Putamen (tissue), 1 donor: ENCODE measurements at places on chromosomes 1 and 21.

DNA sequence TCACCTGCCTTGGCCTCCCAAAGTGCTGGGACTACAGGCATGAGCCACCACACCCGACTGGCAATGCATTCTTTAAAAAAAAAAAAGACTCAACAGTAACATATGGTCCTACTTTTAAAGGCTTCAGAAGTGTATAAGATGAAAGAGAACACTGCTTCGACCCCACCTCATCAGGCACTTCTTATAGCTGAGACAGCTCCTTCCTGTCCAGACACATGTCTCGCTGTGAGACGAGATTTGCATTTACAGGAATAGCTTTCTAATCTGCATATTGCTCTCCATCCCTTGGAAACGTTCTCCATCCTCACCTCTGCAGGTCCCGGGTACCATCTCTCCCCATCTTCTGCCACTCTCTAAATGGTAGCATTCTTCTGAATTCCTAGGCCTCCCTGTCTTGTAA lies 6.7 kb downstream of the AZIN2 start:
- no peak for DNase-seq

DNA sequence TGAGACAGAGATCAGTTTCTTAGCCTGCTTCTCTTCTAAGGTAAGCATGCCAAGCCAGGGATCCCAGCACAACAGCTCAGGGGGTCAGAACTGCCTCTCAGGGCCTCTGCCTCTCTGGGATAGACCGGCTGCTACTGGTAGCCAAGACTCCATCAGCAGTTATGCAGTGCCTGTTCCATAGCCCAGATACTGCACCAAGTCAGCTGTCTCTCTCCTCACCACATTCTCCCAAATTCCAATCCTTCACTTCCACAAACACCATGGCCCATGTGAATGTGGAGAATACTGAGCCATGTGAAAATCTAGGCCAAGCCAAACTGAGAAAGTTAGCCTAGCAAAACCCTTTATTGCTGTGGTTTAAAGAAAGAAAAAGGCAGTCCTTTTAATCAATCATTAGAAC lies 37.5 kb downstream of the CDC42BPA start:
- no peak for DNase-seq

DNA sequence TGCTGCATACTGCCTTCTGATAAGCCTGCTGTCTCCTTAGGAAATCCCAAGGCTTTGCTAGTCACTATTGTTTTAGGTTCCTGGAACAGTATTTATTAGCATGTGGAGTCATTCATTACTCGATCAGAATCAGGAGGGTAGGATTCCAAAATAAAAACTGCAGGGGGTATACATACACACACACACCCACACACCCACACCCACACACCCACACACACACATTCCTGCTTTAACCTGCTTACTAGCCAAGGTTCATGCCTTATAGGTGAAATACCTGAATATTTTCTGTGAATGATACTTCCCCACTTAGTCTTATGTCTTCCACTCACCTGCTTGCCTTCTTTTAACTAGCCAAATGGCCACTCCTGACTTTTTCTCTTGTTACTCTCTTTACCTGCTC lies 325.1 kb downstream of the ADGRL2 start:
- no peak for DNase-seq

- no peak for DNase-seq
Observed at GRCh38 chr1:179857009-179857408, 20.6 kb downstream of the TOR1AIP2 start.

- DNase-seq, result no peak
Observed at GRCh38 chr1:16267690-16268180, 30.8 kb upstream of the CPLANE2 start.

DNA sequence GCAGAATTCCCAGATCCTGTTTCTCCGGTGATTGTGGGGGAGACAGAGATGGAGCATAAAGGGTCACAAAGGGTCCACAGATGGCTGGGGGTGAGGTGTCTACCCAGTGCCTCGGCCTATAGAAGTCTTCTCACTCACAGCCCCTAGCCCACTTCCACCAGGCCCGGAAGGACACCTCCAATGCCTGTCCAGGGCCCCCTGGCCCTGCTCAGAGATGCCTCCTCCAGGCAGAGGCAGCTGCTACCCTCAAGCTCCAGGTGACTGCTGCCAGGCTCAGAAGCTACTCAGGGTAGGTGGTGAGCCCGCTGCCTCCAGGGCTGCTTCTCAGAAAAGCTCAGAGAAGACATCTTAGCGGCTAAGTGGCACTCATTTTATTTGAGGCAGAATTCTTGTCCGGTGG lies 22.0 kb upstream of the ZC3H12A start:
- no peak for DNase-seq

- DNase-seq, result no peak
Observed at GRCh38 chr1:226871636-226872327, 1.4 kb downstream of the PSEN2 start.

DNA sequence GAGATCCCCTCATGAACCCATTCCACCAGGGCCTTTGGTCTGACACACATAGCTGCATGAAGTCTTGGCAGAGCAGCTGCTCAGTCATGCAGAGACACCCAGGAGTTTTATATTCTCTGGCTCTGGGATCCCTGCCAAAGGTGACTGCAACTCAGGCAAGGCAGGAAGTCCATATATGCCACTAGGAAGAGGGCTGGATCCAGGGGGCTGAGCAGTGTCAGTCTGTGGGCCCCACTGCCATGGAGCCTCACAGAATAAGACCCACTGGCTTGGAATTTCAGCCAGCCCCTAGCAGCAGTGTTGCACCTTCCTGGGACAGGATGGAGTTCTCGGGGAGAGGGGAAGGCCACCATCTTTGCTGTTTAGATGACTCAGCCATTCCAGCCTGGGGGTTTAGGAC lies 199.7 kb downstream of the TBX15 start:
- DNase-seq, result no peak

DNA sequence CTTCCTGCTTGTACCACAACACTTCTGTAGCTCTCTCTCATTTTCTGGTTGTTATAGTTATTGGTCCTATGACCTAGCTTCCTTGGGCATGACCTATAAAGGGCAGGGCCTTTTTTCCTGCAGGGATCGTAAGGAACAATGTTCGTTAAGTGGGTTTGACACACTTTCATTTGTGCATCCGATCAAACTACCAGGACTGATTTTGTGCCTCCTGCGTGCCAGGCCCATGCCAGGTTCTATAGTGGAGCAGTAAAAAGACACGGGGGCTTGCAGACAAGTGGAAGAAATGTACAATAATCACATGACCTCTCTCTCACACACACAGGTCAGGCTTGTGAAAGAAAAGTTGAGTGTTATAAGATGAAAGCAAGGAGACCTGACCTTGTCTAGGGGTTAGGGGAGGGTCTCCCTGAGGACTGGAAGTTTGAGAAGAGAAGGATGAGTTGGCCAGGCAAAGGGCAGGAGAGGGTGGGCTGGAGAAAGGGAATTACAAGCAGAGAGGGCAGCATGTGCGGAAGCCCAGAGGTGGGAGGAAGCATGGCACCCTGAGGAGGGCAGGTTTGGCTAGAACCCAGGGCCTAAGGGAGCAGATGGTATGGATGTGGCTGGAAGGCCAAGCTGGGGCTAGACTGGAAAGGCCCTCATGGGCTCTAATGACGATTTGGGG lies 145.4 kb downstream of the GRIK3 start:
- DNase-seq, result no peak

- DNase-seq, result no peak
Observed at GRCh38 chr1:154879038-154879421, 8.9 kb upstream of the KCNN3 start.

- no peak for DNase-seq
Observed at GRCh38 chr1:57363643-57364042, 60.2 kb downstream of the DAB1 start.

DNA sequence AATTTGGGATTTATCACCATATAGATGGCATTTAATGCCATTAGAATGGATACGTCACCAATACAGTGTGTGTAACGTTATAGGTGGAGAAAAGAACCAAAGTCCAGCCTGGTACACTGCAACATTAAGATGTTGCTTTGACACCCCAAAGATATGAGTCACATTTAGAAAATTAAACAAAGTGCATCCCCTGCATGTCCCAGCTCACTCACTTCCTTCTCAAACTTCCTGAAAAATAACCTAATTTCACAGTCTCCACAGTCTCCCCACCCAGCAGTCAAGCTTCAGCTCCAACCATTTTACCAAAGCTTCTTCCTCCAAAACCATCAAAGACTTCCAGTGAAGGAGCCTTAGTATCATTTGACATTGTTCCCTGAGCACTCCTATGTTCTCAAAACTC lies 111.9 kb downstream of the OMA1 start:
- DNase-seq, result no peak

GRCh38 chr1:58883888-58884482 lies 100.1 kb upstream of the JUN start:
- DNase-seq, result no peak

GRCh38 chr1:153430561-153430960 lies 14.2 kb downstream of the S100A7A start:
- no peak for DNase-seq

DNA sequence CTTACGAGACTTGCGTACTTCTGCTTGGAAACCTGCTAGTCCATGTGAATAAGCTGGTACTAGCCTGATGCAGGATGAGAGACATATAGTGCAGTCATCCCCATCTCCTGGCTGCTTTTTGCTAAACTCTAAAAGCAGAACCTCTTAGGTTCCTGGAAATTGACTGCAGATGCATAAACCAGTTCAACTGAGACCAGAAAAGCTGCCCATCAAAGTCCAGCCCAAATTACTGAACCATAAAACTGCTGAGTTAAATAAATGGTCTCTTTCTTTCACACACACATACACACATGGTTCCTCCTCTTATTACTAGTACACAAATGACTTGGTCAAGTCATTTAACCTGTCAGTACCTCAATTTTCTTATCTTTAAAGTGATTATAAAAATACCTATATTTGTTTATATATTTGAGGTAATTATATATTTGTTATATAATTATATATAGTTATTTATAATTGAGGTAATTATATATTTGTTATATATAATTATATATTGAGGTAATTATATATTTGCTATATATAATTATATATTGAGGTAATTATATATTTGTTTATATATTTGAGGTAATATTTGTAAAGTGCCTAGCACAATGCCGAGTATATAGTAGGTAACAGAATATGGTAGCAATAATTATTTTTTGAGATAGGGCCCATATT lies 25.2 kb upstream of the RABGAP1L start:
- no peak for DNase-seq

DNA sequence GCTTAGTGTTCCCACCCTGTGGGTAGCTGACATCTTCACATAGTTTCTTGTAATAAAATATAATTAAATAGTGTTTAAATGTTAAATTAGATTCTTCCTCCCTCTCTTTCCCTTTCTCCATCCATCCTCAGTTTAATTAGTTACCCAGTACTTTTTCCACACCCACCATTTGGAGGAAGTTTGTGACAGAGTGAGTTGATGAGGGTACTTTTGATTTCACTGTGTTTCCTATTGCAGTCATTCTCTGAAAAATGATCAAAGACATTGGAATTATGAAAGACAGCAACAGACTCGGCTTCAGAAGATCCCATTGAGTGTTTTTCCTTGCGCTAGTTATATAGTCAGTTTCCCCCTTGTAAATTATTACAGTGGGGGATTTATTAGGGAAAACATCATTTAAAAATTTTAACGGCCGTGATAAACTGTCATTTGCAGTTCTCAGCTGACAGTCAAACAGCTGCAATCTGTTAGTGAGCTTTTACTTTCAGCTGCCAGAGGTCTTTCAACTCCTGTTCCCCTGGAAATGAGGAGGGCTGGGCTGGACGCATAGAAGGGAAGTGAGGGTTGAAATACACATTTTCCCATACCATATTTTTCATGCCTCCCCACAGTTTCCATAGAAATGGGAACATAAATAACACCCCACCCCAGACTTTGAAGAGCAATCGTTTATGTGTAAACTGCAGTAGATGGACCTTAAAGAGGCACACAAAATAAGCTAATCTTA lies 61.3 kb upstream of the CACYBP start:
- DNase-seq, result no peak

DNA sequence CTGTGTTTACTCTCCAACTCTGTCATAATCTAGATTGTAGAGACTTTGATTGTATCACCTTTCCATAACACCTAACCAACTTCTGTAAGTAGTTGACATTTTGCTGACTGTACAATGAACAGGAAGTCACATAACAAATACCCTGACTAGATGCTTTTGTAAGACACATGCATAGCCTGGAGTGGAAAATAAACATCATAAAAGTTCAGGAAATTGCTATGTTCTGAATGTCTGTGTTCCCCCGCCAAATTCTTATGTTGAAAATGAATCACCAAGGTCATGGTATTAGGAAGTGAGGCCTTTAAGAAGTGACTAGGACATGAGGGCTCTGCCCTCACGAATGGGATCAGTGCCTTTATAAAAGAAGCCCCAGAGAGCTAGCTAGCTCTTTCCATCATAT lies 40.4 kb upstream of the ZSWIM5 start:
- no peak for DNase-seq

DNA sequence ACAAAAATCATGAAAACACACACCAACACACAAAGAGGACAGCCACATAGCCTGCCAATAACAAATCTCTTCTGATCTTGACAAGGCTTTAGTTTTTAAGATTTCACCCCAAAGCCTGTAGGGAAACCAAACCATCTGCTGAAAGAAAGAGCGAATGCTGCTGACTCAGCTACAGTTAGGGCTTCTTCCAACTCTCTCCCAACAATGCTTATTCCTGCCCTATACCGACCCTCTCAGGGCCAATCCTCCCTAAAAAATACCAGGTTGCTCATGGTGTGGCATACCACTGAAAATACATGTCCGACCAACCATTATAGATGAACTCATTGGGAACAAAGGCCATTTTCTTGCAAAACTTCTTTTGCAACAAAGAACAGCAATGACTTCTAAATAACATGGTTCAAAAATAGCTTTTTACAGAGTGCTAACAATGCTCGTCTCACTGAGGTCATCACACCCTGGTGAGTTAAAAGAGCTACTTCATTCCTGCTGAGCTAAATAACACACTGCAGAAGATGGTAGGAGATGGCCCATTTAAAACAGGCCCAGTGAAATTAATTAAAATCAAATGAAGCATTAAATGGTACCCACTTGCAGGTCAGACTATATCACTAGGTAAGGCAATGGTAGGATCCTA lies 86.1 kb downstream of the KIAA0319L start:
- DNase-seq, result no peak

DNA sequence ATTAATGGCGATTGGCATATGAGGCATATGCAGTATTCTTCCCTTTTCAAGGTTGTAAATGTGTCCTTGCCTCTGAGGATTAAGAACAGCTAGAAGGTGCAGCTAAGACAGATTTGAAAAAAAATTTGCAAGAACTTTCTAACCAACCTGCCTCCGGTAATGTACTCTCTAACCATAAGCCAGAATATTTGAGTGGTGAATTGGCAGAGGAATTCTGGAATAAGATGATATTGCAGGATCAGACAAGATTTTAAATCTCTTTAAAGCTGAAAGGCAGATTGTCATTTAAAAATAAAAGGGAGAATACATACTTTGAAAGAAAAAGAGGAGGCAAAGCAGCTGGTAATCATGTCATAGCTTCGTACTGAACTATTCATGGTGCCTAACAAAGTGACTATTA lies 29.2 kb downstream of the MROH9 start:
- DNase-seq, result no peak

GRCh38 chr1:61175976-61176375 lies 93.6 kb downstream of the NFIA start:
- no peak for DNase-seq

- DNase-seq, result no peak
Observed at GRCh38 chr1:209513226-209513625, 70.3 kb upstream of the CAMK1G start.
